T follicular helper cell (primary cell): ENCODE measurements at places on chromosomes 1 and 21.

GRCh38 chr1:237084341-237085077, 42.5 kb downstream of the RYR2 start:
- no peak for DNase-seq

DNA sequence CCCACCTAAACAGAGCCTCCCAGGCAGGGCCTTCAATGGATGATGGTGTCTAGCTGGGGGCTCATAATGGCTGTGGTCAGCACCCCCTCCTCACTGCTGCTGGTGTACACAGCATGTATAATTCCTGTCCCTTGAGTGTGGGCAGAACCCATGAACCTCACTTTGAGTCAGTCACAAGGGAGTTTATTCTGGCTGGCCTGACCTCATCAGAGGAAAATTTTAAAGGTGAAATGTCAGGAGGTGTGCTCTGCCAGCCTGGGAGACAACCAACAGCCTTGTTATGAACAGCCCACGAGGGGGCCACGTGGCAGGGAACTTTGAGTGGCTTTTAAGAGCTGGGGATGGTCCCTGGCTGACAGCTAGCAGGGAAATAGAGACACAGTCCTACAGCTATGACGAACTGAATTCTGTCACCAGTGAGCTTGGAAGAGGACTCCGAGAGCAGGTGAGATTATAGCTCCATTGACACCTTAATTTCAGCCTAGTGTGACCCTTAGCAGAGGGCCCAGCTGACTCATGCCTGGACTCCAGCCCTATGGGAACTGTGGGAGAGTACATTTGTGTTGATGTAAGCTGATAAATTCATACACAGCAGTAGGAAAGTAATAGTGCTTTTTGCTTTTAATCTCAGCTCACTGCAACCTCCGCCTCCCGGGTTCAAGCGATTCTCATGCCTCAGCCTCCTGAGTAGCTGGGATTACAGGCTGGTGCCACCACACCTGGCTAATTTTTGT, 73.5 kb upstream of the RUNX3 start:
- DNase-seq: no peak

DNA sequence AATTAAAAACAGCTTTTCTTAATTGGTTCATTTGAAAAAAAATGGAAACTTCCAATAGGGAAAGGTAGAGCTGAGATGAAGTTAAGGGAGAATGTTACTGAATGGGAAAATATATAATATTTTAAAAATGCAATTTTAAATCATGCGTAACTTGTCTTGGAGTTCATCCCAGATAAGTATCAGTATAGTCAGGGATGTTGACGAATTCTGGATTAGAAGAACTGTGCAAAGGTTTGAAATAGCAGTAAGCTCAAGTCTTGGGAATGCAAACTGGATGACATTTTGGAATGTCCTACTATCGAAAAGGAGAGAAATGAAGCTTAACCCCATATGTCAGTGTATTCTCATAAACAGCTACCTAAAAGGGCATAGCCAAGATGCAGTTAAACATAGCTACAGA, 4.0 kb upstream of the ST6GALNAC3 start:
- no peak for DNase-seq

GRCh38 chr1:59005491-59006288, 221.8 kb upstream of the JUN start:
- DNase-seq: no peak

DNA sequence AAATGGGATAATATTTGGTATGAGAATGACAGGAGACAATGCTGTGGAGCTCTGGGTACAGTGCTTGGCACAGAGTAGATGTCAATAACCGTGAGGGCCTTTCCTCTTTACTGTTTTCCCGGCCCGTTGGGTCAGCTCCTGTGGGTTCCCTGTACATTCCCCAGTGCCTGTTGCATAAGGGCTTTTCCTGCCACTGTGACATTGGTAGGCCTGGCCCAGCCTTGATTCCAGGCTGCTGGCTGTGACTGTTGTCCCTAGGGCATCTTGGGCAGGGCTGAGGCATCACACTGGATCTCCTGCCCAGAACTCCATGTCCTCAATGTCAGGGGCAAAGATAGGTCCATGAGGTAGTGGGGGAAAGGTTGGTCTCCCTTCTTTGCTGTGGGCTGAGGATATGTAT, 25.8 kb upstream of the MYCL start:
- DNase-seq: no peak

GRCh38 chr1:244199902-244200301, 148.8 kb downstream of the ZBTB18 start:
- no peak for DNase-seq

- DNase-seq: no peak
Observed at GRCh38 chr1:118902711-118903191, 85.4 kb downstream of the TBX15 start.

DNA sequence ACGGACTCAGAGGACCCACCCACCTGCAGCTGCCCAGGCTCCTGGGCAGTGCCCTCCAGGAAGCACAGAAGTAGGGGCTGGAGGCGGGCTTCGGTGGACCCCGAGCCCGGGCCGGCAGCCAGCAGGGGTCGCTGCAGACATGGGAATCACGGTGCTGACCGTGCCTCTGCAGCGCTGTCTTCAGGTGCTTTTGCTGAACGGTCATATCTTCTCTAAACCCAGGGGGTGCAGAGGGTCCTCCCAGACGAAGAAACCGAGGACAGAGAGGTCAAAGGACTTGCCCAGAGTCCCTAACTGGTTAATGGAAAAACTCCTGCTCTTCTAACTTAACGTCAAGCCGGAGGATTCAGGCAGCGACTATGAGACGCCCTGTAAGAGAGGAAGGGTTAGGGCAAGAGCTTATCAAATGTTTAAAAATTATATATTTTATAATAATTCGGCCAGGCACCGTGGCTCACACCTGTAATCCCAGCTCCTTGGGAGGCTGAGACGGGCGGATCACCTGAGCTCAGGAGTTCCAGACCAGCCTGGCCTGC, 21.5 kb upstream of the LEFTY2 start:
- peak; percentile 31 for DNase-seq

GRCh38 chr1:3865606-3866160, 8.4 kb downstream of the DFFB start:
- no peak for DNase-seq

DNA sequence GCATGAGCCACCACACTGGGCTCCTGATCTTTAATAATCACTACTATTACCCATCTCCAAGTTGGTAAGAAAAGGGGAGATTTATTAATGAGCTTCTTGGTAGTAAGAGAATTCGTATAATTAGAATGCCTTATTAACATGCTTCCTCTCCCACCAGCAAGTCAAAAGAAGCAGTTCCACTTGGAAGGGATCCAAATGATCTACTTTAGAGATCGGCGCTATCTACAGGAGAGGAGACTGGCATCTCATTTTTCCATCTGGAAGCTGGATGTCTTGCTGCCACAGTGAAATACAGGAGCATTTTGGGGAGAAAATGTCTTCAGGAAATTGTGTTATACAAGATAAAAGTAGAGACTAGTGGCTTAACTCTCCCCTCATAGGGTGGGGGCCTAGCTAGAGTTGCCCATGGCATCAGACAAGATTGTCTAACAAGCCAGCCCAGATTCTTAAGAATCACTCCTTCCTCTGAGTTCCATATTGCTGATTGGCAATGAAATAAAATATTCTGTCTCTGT, 33.6 kb upstream of the CAMSAP2 start:
- DNase-seq: no peak
